ENCODE measurements at places on chromosomes 7 and 10. TPM values are rescaled to one million over a fixed set of nuclear protein-coding genes. Genes with fewer than 3 reads are reported as not detected.

DNA sequence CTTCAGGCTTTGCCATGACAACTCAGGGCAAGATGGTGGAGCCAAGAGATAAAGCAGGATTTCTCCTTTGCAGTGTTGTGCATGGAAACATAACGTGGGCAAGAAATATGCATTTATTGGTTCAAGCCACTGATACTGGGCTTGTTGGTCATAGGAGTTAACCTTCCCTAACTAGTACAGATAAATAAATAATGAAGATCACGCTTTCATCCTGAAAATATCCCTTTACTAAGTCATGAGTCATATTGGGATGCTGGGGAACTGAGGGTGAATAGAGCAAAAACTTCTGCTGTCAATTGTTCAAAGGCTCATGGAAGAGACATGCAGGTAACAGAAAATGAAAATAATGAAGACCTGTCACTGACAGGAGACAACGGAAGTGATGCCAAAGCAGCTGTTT is 55.5 kb downstream of the TES start:
- no peak for DNase-seq

- no peak for DNase-seq
Measured at GRCh38 chr10:110858297-110858934, 13.3 kb upstream of the PDCD4 start.

DNA sequence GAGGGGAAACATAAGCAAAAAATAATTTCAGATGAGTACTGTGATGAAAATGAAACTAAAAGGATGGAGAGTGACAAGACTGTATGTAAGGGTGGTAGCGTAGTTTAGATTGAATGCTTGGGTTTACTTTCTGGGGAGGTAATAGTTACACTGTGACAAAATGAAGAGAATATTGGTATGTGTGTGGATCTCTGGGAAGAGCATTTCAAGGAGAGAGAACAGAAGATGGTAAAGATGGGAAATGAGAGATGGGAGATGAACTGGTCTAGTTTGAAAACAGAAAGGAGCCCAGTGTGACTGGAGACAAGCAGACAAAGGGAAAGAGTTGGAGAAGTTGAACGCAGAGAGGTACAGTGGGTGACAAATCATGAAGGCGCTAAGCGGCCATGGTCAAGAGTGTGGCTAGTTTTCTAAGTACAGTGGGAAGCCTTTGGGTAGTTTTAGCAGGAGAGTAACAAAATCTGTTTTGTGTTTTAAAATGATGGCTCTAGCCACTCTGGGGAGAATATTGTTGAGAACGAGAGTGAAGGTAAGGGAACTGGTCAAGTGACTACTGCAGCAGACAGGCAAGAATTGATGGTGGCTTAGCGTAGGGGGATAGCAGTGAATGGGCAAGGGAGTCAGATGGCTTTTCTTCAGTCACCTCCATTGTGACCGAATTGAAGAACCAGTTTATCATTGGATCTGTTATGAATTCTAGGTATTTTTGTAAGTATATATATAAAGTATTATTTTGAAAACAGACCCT is 22.6 kb downstream of the PALS2 start:
- no peak for DNase-seq

DNA sequence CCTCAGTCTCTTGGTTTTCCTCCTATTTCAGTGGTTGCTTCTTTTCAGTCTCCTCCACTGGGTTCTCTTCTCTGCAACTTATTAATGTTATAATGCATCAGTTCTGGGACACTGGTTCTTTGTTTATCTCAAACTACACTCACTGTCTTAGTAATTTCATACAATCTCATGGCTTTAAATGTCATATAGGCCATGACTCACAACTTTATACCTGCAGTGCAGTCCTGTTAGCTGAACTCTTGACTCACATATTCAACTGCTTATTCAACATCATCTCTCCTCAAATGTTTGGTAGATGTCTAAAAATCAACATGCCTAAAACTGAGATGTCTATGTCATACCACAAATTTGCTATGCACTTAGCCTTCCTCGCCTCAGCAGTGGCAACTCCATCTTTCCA is 101.2 kb upstream of the PALS2 start:
- DNase-seq = no peak

Gene XRCC2
- 0.57 TPM for total RNA-seq

DNA sequence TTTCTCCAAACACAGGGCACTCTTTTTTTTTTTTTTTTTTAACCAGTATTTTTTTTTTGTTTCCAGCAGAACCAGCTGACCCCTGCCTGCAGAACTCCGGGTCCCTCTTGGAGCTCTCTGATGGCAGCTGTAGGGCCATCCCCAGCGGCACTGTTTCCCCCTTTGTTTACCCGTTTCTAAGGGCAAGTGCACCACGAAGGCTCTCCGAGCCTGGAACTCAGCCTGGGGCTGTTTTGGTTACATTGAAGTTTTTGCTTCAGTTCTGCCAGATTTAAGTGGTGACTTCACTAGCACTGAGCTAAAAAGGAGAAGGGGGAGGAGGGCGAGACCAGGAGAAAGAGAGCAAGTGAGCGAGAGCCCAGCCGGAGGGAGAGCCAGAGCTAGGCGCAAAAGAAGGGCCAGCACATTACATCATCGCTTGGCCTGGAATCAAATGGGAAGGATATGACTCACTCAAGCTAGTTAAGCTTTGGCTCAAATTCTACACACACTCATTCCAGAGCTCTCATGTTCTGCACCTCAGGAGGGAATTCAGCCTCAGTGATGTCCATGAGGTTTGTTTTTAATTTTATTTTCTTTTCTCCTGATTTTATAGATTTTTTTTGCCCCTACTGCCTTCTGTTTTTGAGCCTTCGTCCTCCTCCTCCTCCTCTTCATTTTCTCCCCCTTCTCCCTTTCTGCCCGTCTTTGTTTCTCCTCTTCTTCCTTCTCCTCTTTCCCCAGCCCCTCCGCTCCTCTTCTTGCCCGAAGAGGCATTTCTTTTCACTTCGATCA is 272.3 kb downstream of the TRIL start:
- peak; percentile 96 for DNase-seq

All from aorta (tissue), 5 donors.